ENCODE measurements at places on chromosomes 12 and 14.

DNA sequence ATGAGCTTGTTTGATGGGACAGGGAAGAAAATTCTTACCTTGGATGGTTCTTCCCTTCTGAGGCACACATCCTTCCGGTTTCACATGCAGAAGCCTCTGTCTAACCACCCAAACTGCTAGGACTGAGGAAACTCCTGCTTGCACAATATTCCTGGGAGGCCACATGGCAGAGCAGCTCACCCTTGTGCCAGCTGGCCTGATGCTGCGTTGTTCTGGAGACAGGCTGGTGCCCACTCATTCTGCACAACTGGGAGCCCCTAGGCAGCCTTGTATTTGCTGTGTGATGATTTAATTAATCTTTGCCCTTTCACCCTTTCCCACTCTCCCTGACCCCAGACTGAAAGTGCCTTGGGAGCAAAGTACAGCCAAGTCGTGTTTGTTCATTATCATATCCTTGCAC lies 130.8 kb downstream of the RTN1 start:
- no peak for DNase-seq
- no peaks in the 10 kb centered on the region for H3K4me1 ChIP-seq
- no peak overlapping the region for H3K27ac ChIP-seq
- H3K36me3 ChIP-seq, result no peaks in the 10 kb centered on the region

GRCh38 chr12:115470526-115470925 lies 786.6 kb upstream of the TBX3 start:
- H3K27me3 ChIP-seq, result no peaks in the 10 kb centered on the region
- H3K27ac ChIP-seq, result no peak overlapping the region
- no peaks in the 10 kb centered on the region for H3K36me3 ChIP-seq
- DNase-seq, result no peak
- no peaks in the 10 kb centered on the region for H3K4me1 ChIP-seq

DNA sequence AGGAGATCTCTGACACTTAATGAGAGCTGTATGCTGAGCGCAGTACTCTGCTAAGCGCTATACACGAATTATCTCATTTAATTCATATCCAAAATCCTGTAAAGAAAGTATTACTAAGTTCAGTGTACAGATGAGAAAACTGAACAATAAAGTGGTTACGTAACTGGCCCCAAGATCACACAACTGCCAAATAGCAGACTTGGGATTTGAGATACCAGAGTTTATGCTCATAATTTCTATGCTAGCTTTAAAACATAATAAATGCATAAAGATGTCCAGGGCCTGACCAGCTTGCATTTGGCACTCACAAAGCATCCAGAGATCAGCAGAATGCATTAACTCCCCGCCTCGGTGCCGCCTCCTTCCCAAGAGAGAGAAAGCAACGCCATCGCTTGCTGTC lies 83.2 kb upstream of the PWP1 start:
- no peak overlapping the region for H3K4me3 ChIP-seq
- no peaks in the 10 kb centered on the region for H3K27me3 ChIP-seq
- H3K36me3 ChIP-seq, result no peaks in the 10 kb centered on the region
- DNase-seq, result no peak
- H3K27ac ChIP-seq, result no peak overlapping the region

DNA sequence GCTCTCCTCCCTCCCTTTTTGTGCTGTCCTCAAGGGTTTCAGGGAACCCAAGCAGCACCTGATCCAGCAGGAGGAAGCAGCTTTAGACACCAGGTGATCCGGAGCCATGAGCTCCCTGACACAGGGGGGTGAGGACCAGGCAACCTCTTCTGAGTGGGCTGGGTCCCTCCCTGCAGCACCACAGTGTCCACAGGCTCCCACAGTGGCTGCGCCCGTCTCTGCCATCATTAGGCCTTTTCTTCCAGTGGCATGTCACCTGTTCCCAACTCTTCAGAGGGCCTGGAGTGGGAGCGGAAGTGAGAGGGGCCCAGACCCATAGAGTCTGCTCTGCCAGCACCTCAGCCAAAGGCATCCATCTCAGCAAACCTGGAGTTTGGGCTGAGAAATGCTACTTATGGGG lies 421 bp upstream of the KRT76 start:
- H3K4me3 ChIP-seq, result no peak overlapping the region
- no peaks in the 10 kb centered on the region for H3K36me3 ChIP-seq
- DNase-seq, result no peak
- no peaks in the 10 kb centered on the region for H3K4me1 ChIP-seq
- no peak overlapping the region for H3K27ac ChIP-seq

- no peaks in the 10 kb centered on the region for H3K36me3 ChIP-seq
- no peaks in the 10 kb centered on the region for H3K27me3 ChIP-seq
- no peak overlapping the region for H3K4me3 ChIP-seq
- no peak for DNase-seq
- H3K27ac ChIP-seq, result no peak overlapping the region
These were observed 78.1 kb upstream of the NOS1 start for GRCh38 chr12:117439531-117440001.

GRCh38 chr12:79591988-79592387 lies 98.8 kb downstream of the PAWR start:
- no peaks in the 10 kb centered on the region for H3K4me1 ChIP-seq
- H3K27ac ChIP-seq, result no peak overlapping the region

GRCh38 chr12:109378569-109378968 lies 30.9 kb downstream of the MYO1H start:
- H3K4me1 ChIP-seq, result no peaks in the 10 kb centered on the region
- no peak overlapping the region for H3K27ac ChIP-seq
- no peaks in the 10 kb centered on the region for H3K27me3 ChIP-seq
- DNase-seq, result no peak
- no peak overlapping the region for H3K4me3 ChIP-seq

DNA sequence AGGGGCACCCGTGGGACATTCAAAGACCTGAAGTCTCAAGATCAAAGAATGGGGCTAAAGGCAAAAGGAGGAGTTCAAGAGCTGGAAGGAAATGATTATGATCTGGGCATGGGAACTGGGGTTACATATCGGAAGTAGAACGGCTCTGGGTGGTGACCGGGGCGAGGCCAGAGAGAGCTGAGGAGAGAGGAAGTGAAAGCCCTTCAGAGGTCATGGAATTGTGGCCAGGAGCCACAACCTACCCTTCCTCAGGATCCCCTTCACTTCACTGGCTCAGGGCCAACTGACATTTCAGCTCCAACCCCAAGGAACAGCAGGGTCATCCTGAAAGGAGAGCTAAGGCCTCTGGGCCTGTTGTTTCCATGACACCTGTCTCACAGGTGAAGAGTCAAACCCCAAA lies 57.8 kb downstream of the GALNT16 start:
- no peak overlapping the region for H3K27ac ChIP-seq
- H3K27me3 ChIP-seq, result no peaks in the 10 kb centered on the region
- H3K36me3 ChIP-seq, result no peaks in the 10 kb centered on the region

- H3K27me3 ChIP-seq, result no peaks in the 10 kb centered on the region
- no peak within 1 kb of the TSS for H3K27ac ChIP-seq
- peaks cover 20% of the 10 kb centered on the region for H3K4me1 ChIP-seq
- peak; percentile 74 for DNase-seq
These were observed at the start of gene RASAL1 for GRCh38 chr12:113135178-113136127. Gene RASAL1 (minus strand): TSS chr12:113135761. CDS start chr12:113135462, 299 bp downstream.

DNA sequence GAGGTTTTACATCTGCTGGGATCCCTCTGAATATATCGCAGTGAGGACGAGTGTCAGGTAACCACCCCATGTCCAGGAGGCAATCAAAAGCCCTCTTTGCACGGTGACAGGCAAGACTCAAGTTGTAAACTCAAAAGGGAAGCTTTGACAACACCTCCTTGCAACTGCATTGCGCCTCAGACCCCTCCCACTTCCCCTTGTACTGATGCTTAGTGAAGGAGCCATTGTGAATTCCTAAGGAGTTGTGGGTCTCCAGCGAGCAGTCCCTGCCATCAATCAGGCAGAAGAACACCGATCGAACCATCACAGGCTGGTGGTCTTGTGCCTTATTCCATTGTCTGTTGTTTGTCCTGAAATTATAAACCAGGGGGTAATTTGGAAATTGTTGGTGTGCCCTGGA lies 112.6 kb downstream of the CCDC60 start:
- no peaks in the 10 kb centered on the region for H3K36me3 ChIP-seq
- no peak overlapping the region for H3K4me3 ChIP-seq
- DNase-seq, result no peak
- no peak overlapping the region for H3K27ac ChIP-seq

- H3K27ac ChIP-seq, result no peak overlapping the region
- H3K4me1 ChIP-seq, result peaks cover 7% of the 10 kb centered on the region
- no peaks in the 10 kb centered on the region for H3K27me3 ChIP-seq
These were observed 139.8 kb downstream of the ANO6 start for GRCh38 chr12:45355730-45356129.

GRCh38 chr14:56555921-56556570 lies 23.6 kb upstream of the TMEM260 start:
- H3K4me3 ChIP-seq, result no peak overlapping the region
- no peak overlapping the region for H3K27ac ChIP-seq
- H3K36me3 ChIP-seq, result no peaks in the 10 kb centered on the region
- DNase-seq, result no peak
- H3K27me3 ChIP-seq, result no peaks in the 10 kb centered on the region
